ENCODE measurements at places on chromosomes 1 and 21.

DNA sequence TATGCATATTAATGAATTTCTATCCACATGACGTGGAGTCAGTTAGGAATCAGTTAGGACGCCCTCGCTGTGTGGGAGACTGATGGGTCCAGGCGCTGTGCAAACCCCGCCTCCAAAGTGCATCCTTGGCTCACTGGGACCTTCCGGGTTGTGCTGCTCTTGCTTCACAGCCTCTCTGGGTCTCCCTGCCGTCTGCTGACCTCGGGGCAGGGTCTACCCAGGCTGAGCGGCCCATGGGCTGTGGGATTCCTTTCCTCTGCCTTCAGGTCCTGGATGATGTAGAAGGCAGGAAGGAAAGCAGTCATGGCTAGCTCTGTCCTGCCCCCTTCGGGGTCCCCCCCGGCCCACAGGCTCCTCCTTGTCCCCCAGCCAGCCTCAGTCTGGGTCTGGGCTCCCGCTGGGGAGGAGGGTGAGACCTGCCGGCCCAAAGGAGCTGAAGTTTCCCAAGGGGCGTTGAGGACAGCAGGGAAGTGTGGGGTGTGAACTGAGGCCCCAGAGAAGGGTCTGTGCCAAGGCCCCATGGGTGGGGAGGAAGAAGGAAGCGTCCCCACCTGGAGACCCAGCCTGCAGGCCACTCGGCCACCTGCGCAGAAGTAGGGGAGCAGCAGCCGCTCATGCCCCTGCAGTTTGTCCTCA, 24.6 kb upstream of the CDK11A start:
- DNase-seq, result no peak

GRCh38 chr21:37891972-37892371, 24.3 kb downstream of the KCNJ6 start:
- no peak for DNase-seq

DNA sequence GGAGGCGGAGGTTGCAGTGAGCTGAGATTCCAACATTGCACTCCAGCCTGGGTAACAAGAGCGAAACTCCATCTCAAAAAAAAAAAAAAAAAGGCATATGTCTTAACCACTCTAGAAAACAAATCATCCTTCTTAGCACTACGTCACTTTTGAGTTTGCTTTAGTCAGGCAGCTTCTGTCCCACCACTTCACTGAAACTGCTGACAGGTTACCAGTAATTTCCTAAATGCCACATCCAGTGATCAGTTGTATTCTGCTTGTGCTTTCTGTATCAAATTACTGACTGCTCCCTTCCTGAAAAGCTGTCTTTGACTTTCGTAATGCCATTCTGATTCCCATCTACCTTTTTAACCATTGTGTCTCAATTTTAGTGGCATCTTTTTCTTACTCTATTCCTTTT, 21.7 kb downstream of the RCOR3 start:
- DNase-seq, result no peak

GRCh38 chr1:92476071-92476631, 10.6 kb downstream of the GFI1 start:
- no peak for DNase-seq

GRCh38 chr1:184143449-184143848, 91.9 kb downstream of the TSEN15 start:
- no peak for DNase-seq

DNA sequence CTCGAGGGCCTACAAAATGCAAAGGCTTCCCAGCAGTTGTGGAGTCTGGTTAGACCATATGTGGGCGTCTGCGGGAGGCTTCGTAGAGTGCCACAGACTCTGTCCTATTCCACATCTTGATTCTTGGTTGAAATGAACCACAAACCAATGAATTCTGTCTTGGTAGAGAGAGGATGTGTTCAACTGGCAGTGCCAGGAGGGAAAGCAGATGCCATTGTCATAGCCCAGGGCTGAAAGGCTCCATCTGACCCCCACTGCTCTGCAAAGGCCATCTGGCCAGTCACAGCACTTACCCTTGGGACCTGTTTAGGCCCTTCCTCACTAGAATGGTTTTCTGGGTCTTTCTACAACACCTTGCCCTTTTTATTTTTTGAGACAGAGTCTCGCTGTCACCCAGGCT, 22.1 kb downstream of the ACOT11 start:
- DNase-seq, result no peak

- no peak for DNase-seq
These were observed 36.4 kb downstream of the HS2ST1 start for GRCh38 chr1:86950712-86951419.

DNA sequence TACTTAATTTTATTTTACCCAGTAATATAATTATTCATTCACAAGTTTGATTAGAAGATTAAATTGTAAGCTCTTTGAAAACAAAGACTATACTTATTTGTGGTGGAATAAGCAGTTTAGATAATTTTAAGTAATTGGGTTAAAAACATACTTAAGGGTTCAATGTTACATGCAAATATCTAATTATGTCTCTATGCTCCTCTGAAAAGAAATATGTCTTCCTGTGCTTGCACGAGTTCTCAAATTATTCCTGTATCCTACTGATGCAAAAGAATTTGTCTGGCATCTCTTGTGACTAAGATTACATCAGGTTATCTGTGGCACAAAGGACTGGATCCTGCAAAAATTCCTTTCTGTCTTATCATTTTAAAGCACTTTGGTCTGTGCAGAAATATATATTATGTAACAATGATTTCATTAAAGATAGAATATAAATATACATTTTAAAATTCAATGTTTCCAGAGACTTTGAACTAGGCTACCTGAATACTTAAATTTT, 416.7 kb downstream of the COL11A1 start:
- DNase-seq, result no peak

DNA sequence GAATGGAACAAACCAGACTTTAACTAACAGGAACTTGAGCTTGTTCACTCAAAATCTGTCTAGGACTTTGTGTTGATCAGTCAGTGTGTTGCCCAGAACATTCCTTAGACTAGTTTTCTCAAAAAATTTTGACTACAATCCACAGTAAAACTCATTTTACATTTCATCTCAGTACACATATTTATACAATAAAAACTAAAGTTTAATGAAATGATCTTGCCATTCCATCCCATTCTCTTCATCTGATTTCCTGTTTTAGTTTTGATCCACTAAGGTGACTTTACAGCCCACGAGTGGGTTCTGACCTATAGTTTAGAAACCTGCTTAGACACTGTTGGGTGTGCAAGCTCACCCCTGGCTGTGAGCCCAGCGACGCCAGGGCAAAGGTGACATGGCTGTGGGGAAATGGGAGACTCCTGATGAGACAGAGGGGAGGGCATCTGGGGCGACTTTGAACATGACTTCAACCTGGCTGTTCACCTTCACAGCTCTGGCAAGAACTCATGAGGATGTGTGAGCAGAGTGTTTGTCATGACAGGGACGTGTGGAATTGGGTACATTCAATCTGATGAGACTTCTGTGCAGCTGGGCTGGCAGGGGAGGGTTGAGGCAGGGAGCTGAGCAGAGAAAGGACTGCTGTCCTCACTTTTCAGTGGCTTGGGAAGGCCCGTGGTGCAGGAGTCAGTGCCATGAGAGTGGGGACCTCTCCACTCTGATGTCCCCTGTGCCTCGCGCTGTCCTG, 40.6 kb downstream of the LHX4 start:
- no peak for DNase-seq

DNA sequence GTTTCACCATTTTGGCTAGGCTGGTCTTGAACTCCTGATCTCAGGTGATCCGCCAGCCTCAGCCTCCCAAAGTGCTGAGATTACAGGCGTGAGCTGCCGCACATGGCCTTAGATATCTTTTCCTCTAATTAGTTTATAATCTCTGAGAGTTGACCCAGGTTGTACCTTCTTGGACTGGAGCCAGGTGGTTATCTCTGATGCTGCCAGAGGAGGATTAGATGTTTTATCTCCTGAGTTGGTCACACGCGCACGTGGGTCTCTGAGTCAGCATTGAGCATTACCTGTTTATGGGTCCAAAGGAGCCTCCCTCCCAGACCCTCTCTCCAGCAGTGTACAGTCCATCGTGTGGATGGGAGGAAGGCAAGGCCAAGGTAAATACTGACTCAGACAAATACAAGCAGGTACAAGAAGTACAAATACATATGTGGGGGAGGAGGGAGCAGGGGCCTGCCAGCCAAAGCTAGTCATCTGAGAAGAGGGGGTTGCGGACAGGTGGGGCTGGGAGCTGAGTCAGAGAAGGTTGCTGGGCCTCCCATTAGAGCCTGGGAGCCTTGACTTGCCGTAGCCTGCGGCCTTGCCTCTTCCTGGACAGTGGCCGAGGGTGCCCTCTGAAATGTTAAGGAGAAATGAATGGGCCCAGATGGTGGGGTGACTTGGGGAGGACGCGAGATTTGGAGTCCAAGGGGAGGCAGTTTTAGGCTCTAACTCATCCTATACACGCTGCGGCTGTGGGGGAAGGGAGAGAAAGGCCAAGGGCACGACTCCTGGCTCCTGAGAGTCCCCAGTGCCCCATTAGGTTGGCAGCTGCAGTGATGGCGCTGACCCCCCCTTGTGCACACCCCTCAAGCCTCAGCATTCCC, 13.1 kb downstream of the IL6R start:
- no peak for DNase-seq

DNA sequence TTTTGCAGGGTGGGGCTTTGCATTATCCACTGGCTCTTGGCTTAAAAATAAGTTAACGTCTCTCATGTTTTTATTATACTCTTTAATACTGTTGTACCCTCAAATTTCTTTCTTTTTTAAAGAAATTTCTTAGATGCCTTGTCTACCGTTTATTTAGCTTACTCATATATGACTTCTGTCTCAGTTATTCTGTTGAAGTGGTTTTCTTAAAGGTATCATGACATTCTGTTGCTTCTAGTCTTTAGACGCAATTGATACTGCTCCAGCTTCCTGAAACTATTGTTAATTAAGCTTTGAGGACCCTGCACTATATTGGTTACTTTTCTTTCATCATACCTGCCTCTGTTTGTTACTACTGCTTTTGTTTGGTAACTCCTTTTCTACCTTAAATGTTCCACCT, 11.7 kb downstream of the PKN2 start:
- no peak for DNase-seq

- DNase-seq, result no peak
These were observed 428.9 kb downstream of the MATN1 start for GRCh38 chr1:30294508-30294907.

GRCh38 chr1:9164532-9164900, 35.6 kb upstream of the GPR157 start:
- DNase-seq, result no peak

GRCh38 chr1:152461544-152461943, 47.5 kb upstream of the CRNN start:
- DNase-seq, result no peak
